Daoy (cell line): ENCODE measurements at places on chromosomes 3 and 15. TPM values are rescaled to one million over a fixed set of nuclear protein-coding genes. Genes with fewer than 3 reads are reported as not detected.

GRCh38 chr15:35166730-35167359 is 81.8 kb upstream of the NANOGP8 start:
- no peak for DNase-seq

DNA sequence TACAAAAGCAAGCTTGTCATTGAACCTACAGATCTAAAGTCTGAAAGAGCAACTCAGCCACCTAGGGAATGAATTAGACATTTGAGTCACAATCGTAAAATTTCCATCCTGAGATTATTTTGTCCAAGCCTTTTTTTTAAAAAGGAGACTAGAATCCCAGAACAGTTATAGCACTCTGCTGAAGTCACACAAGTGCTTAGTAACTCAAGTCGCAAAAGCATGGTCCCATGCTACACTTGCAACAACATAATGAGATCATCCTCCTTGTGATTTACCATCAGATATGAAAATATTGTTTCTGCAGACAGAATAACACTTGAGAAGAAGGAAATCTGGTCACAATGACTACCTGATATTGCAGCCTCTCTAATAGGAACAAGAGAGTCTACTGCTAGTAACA is 106.7 kb downstream of the ZIC4 start:
- DNase-seq = peak; percentile 54

GRCh38 chr3:105285653-105286241 is 81.0 kb upstream of the ALCAM start:
- no peak for DNase-seq

DNA sequence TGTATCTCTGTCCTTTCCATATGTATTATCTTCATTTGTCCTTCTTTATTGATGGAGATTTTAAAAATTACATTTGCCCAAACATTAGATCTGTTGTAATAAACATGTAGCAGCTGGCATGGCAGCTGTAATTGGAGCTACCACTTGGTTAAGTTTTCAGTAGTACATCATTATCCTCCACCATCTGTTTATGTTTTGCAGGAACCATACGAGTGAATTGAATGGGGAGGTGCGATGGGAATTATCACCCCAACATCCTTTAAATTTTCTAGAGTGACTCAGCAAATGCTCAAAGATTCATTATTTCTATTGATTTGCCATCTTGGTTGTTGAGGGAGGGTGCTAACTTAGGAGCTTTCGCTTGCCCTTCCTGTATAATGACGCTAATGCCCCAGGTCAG is 32.6 kb upstream of the NOX5 start:
- DNase-seq = no peak

GRCh38 chr3:29203851-29204250 is 77.0 kb upstream of the RBMS3 start:
- no peak for DNase-seq

- DNase-seq = no peak
Observed at GRCh38 chr15:100134089-100134583, 207.6 kb downstream of the ADAMTS17 start.

- DNase-seq = no peak
Observed at GRCh38 chr3:177764377-177764912, 567.2 kb upstream of the TBL1XR1 start.

GRCh38 chr3:32948625-32949445 is 2.6 kb upstream of the CCR4 start:
- no peak for DNase-seq

- no peak for DNase-seq
Observed at GRCh38 chr15:79682851-79683288, 213.9 kb downstream of the MTHFS start.

DNA sequence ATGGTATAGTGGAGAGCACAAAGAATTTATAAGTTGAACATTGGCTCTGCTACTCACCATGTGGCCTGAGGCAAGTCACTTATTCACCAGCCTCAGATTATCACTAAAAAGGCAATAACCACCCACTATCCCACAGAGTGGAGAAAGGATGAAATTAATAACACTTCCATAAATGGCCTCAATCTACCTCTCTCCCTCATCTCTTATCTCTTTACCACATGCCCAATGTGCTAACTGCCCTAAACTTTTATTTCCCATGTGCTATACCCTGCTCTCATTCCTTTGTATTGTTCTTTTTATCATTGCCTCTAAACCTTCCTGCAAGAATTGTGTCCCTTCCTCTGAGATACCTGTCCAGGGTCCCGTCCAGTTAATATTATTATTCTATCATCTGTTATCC is 26.0 kb downstream of the SLC12A6 start:
- no peak for DNase-seq

GRCh38 chr3:123129532-123129931 is 62.7 kb downstream of the PDIA5 start:
- no peak for DNase-seq

DNA sequence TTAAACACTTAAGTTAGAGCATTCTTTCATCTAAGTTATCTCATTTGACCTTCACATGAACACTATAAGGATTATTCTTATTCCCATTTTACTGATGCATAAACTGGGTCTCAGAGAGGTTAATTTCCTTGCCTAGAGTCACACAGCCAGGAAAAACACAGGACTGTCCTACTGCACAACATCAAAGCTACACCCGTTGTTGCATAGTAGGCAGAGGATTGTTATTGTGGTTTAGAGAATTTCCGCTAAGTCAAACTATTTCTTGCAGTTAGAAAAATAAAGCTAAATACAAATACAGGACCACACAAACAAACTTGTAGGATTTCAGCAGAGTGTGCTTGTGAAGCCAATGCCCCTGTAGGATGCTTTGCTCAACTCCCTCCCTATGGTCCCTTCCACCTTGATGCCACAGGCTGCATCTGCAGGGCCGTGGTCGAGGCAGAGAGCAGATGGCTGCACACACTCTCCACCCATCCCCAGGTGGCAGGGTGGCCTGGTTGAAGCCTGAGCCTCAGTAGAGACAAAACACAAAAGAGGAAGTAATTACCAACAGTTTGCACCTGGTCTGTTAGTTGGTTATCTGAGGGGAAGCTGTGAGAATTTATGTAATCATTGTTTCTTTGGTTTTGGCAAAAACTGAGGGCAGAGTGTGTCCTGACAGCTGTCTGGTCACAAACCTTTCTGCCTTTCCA is 41.1 kb upstream of the SKOR1 start:
- DNase-seq = no peak

GRCh38 chr3:79361748-79362378 is 405.9 kb downstream of the ROBO1 start:
- peak; percentile 25 for DNase-seq

DNA sequence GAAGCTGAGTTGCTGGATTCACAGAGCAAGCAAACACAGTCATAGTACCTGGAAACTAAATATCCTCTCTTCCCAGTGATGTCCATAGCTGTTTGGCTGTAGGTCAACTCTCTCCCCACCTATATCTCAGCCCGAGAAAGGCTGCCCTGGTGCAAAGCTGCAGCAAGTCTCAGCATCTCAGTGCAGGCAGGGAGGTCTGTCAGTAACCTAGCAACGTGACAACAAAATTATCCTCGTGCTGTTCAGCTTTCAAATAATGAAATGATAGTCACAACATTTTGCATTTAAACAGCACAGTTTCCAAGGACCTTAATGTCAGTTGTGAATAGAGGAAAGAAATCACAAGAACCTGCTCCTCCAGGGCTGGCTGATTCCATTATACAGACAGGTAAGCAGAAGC is 83.6 kb downstream of the CHST2 start:
- no peak for DNase-seq

- no peak for DNase-seq
Observed at GRCh38 chr3:48451270-48451669, 4.7 kb downstream of the ATRIP start.

GRCh38 chr3:122916580-122916979 is 111.0 kb downstream of the SEMA5B start:
- DNase-seq = no peak

GRCh38 chr3:156149876-156150275 is 29.5 kb downstream of the KCNAB1 start:
- DNase-seq = no peak

DNA sequence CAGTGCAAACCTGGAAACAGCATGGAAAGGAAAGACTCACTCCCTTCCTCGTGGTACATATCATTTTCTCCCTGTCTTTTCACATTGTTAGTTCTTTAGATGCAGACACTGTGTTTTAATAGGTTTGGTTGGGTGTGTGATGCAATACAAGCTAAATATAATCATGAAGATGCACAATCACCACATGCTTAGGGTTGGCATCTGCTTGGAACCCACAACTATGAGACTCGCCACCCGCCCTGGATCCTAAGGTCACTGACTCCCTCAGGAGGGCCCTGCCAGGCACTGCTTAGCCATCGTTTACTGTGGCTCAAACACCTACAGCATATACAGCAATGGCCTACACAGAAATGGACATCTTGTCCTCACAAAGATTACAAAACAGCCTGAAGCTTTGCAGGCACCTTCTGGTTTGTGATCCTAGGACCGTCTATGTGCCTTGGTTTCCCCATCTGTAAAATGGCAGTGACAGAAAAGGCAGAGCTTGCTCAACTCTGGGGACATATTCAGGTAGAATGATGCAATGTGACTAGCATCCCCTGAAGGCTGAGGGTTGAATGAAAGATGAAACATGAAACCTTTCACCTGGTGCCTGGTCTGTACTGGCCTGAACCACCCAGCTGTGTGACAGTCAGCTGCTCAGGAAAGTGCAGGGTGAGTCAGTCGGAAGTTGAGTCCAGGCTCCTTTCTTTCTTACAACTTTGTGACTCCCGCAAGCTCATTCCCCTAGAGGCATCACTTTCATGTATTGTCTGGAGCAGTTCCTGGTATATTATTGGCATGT is 123.6 kb upstream of the PFN2 start:
- peak; percentile 83 for DNase-seq

GRCh38 chr15:83993591-83993990 is 242.0 kb upstream of the GOLGA6L4 start:
- DNase-seq = no peak

DNA sequence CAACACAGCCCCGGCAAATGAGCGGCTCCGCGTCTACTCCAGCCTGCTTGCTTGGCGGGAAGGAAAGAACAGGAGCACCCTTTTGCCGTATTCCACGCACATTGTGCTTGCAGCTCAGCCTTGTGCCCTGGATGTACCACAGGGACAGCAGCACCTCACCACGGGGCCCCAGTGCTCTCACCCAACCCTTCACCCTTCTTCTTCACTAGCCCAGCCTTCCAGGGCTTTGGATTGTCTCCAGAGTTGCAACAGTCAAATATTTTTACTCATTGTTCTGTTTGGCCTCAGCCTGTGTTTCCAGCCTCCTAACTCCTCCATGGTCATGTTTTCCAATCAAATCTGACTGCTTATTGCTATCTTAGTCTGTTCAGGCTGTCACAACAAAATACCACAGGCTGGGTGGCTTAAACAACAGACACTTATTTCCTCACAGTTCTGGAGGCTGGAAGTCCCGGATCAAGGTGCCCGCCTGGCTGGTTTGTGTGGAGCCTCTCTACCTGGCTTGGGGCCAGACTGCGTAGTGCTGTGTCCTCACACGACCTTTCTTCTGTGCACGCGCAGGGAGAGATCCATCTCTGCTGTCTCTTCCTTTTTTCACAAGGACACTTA is 79.2 kb upstream of the ABHD17C start:
- DNase-seq = peak; percentile 35

MED12L gene
- total RNA-seq = 1.8 and 2.7 TPM in 2 replicates

COLQ gene
- 0.06 and 0.29 TPM in 2 replicates for total RNA-seq

TGM4 gene
- total RNA-seq = 0.17 and 0.51 TPM in 2 replicates

OXSM gene
- total RNA-seq = 10.6 and 33.0 TPM in 2 replicates

ZNF80 gene
- not detected in 2 replicates for total RNA-seq

FAM227B gene
- total RNA-seq = 1.5 and 4.6 TPM in 2 replicates

IQCH gene
- total RNA-seq = 3.2 and 10.7 TPM in 2 replicates

THSD4 gene
- total RNA-seq = 3.4 and 5.4 TPM in 2 replicates

SCN11A gene
- total RNA-seq = not detected in 2 replicates

ZCWPW2 gene
- not detected in 2 replicates for total RNA-seq

SEC22C gene
- total RNA-seq = 47.7 and 60.1 TPM in 2 replicates

MFSD1 gene
- total RNA-seq = 73.3 and 90.1 TPM in 2 replicates
